ENCODE measurements at places on chromosomes 2 and 18. TPM values are rescaled to one million over a fixed set of nuclear protein-coding genes. Genes with fewer than 3 reads are reported as not detected.

Gene ARHGAP25
- total RNA-seq = 5.4 TPM

Gene DCDC2C
- not detected for total RNA-seq

Gene HOXD3
- 1.9 TPM for total RNA-seq

Gene SALL3
- not detected for total RNA-seq

Gene EPC2
- 45.2 TPM for total RNA-seq

Gene SERPINB7
- 0.72 TPM for total RNA-seq

Gene RBMS1
- 92.6 TPM for total RNA-seq

Gene MC2R
- not detected for total RNA-seq

Gene PCARE
- 3.3 TPM for total RNA-seq

Gene TTR
- total RNA-seq = not detected

Gene CARF
- 13.7 TPM for total RNA-seq

Gene UGT1A8
- 0.31 TPM for total RNA-seq

Gene WDR12
- total RNA-seq = 36.8 TPM

Gene SH3YL1
- 71.0 TPM for total RNA-seq

Gene KATNAL2
- 4.7 TPM for total RNA-seq

Gene DPY30
- 45.7 TPM for total RNA-seq

Gene TWIST2
- 21.8 TPM for total RNA-seq

Gene EMILIN1
- 82.0 TPM for total RNA-seq

Gene RUFY4
- not detected for total RNA-seq

Gene MALL
- total RNA-seq = 19.2 TPM

Gene HOXD13
- not detected for total RNA-seq

Gene UGT1A7
- 1.3 TPM for total RNA-seq

Gene HOXD4
- 1.5 TPM for total RNA-seq

Gene SRD5A2
- total RNA-seq = 0.10 TPM

Gene COPS7B
- total RNA-seq = 22.5 TPM

Gene GCG
- total RNA-seq = not detected

Gene MC5R
- total RNA-seq = not detected

Gene RANBP2
- total RNA-seq = 98.0 TPM

Gene DSEL
- total RNA-seq = 23.4 TPM

Gene AP1S3
- 3.0 TPM for total RNA-seq

Gene PLEK
- 6.1 TPM for total RNA-seq

Gene SLC23A3
- 0.92 TPM for total RNA-seq

Gene TRAPPC12
- 75.5 TPM for total RNA-seq

Gene MAP3K19
- total RNA-seq = 0.21 TPM

Gene HRH4
- 0.21 TPM for total RNA-seq

Gene NPPC
- total RNA-seq = 10.7 TPM

Gene HOXD10
- total RNA-seq = 0.62 TPM

Gene XPO1
- 388 TPM for total RNA-seq

Gene MZT2A
- total RNA-seq = 51.6 TPM

Gene CMPK2
- total RNA-seq = 3.5 TPM

Gene MAP3K20
- 305 TPM for total RNA-seq

Gene SOX11
- 15.8 TPM for total RNA-seq

Gene FABP1
- total RNA-seq = not detected

Gene TTLL4
- total RNA-seq = 14.0 TPM

Gene CHCHD5
- total RNA-seq = 13.3 TPM

Gene ZC3H8
- 21.0 TPM for total RNA-seq

Gene CCDC74A
- 2.2 TPM for total RNA-seq

Gene DYSF
- 100 TPM for total RNA-seq

Gene PSTPIP2
- 3.8 TPM for total RNA-seq

Gene CHST9
- total RNA-seq = 6.2 TPM

Gene ANKRD44
- total RNA-seq = 35.4 TPM

Gene ABHD1
- total RNA-seq = 1.3 TPM

Gene SP140
- 1.7 TPM for total RNA-seq

Gene TBR1
- not detected for total RNA-seq

Gene RFX8
- total RNA-seq = 0.51 TPM

Gene POTEI
- total RNA-seq = 0.21 TPM

Gene MTHFD2
- total RNA-seq = 43.8 TPM

Gene ANKRD39
- 12.0 TPM for total RNA-seq

Gene SERPINB3
- total RNA-seq = 1.3 TPM

Measured in tongue (tissue), 3 donors.